ENCODE measurements at places on chromosomes 6 and 20.

GRCh38 chr6:35411066-35411465 lies 41.1 kb upstream of the FANCE start:
- DNase-seq, result no peak

DNA sequence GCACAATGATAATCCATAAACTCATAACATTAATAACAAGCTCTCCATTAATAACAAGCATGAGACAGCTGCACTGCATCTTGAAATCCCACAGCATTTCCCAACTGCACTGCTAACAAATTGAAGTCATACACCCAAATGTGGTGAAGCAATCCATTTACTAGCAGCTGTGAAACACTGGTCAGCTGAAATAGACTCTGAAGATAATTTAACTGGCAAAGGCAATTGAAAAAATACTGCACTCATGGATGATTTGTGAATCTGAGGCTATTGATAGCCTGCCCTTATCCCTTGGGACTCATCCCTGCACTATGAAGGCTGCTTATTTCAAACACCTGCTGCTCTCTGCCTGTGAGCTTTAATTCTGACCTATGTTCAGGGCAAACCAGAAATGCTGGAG lies 49.1 kb upstream of the PLCB1 start:
- DNase-seq, result no peak

DNA sequence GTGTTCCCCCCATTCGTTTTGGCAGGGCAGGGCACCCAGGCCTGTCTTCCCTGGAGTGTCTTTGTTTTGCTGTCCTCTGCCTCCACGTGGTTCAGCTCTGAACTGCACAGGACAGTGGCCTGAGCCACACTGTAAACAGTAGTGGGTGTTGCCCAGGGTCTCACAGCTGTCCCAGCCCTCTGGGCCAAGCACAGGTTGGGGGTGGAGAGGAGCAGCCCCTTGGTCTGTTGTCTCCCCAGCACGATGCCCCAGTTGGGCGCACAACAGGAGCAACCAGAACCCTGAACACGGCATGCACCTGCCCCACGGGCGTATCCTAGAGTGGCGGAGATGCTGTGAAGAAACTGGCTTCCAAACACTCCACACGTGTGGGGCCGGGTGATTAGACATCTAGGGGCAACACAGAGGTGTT lies 14.4 kb downstream of the CCDC167 start:
- peak; percentile 33 for DNase-seq

GRCh38 chr6:157514659-157515496 lies 133.9 kb downstream of the ZDHHC14 start:
- DNase-seq, result peak; percentile 88

DNA sequence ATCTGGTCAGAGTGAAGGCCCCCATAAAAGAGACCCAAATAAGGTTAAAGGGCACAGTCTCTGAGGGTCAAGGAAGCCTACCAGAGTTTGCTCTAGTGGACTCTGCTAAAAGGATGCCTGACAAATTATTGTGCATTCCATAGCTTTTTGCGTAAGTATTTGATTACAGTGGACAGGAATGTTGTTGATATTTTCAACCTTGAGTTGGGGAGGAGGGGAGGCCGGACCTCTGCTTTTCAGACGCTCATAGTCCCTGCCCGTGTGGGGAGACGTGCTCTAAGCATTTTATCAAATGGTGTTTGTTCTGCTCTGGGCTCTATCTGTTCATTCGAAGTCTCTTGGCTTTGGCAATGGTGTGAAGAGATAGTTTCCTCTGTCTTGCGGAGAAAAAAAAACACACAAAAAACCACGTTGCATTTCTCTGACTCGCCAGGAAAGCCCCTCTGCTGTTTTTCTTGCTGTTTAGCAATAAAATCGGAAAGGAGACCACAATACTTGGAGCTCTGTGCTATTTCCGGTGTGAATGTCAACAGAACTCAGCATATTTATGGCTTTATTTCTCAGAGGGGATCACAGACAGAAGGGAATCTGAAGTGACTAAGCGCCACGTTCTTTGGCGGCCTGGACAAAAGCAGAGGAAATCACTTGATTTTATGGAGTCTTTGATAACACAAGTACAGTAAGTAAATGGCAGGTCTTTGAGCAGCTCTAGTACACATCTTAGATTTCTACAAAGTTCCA lies 159.8 kb downstream of the ZFP64 start:
- DNase-seq, result peak; percentile 91

DNA sequence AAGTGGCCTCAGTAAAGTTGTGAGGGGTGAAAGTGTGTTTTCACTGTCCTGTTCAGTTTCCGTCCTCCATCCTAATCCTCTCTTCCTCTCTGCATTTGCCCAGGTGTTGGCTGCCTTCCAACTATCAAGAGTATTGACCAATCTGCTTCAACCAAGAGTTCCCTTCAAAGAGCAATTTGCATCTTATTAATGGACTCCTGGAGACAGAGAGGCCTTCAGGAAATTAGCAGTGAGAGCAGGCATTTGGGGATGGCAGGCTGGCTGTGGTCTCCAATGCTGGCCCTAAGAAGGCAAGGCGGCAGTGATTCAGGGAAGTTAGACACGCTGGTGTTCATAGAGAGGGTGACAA lies 77.2 kb downstream of the GPR6 start:
- no peak for DNase-seq

- DNase-seq, result no peak
Observed at GRCh38 chr6:23435126-23435525, 690.9 kb upstream of the NRSN1 start.

- no peak for DNase-seq
Observed at GRCh38 chr20:23023621-23024177, 11.4 kb upstream of the SSTR4 start.

GRCh38 chr6:163170294-163170883 lies 244.1 kb upstream of the QKI start:
- DNase-seq, result peak; percentile 36

- DNase-seq, result no peak
Observed at GRCh38 chr20:58777657-58778056, 73.0 kb downstream of the GNAS-AS1 start.

DNA sequence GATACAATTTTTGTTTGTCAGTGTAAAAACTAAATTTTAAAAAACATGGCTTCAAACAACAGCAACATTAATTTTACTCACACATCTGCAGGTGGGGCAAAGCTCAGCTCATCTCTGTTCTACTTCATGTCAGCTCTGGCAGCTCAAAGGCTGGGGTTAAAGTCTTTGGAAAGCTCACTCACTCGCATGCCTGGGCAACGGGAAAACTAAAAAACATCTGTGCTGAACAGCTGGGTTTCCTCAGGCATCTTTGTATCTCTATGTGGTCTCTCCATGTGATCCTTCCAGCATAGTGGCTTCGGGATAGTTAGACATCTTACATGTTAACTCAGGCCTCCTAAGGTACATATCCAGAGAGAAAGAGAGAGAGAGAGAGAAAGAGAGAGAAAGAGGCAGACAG lies 499.6 kb downstream of the RFPL4B start:
- DNase-seq, result no peak

DNA sequence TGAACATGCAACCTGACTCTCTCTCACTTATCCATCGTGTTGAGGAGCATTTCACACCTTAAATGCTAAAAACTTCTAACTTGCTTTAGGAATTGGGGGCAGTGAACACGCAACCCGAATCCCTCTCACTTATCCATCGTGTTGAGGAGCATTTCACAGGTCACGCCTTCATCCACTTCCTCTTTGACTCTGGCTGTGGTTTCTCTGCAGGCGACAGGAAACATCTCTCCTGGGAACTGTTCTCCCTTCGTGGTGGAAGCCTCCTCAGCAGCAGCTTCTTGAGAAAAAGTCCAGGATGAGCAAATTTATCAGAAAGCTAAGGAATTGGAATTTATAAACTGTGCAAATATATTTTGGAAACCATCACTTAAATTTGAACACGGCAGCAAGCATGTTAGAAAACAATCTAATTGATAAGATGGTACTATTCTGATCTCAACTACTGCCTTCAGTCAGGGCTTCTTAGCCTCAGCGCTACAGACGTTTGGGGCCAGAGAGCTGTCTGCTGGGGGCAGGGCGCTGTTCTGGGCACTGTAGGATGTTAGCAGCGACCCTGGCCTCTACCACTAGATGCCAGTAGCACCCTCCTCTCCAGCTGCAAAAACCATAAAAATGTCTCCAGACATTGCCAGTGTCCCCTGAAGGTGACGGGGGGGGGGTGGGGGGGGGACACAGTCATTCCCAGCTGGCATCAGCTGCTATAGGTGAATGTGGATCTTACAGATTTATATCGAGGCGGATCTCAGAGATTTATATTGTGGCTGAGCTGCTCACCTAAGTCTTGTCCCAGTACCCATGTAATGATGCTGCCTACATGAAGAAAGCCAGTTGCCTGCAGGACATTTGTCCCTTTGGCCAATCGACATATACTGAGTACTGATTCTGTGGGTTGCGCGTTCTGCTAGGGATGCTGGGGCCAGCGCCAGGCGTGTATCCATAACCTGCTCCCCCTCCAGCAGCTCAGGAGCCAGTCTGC lies 26.2 kb downstream of the CTCFL start:
- peak; percentile 71 for DNase-seq

- no peak for DNase-seq
Observed at GRCh38 chr6:15487262-15487661, 175.6 kb downstream of the DTNBP1 start.

- peak; percentile 99 for DNase-seq
Observed at GRCh38 chr20:41287327-41287726, 30.2 kb downstream of the ZHX3 start.

DNA sequence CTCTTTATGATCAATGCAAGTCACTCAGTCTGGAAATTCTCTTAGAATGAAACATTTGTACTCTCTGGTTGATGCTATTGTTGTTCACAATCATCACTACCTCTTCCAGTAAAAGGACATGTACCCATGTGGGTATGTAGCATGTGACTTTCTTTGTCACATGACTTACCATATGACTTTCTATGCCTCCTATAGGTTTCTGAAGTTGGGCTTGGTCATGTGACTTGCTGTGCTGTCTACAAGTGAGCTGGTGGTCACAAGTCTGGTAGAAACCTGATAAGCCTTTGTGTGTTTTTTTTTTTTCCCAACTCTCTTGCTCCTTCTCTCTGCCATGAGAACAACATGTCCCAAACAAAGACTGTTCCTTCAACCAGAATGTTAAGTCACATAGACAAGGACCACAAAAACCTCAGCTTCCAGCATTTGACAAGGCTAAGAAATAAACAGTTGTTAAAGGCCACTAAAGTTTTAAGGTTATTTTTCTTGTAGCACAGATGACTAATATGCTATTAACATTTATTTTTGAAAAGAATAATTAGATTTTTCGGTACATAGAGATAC lies 379.2 kb upstream of the SLC35B3 start:
- no peak for DNase-seq

- no peak for DNase-seq
Observed at GRCh38 chr20:23230766-23231385, 119.7 kb upstream of the NXT1 start.

DNA sequence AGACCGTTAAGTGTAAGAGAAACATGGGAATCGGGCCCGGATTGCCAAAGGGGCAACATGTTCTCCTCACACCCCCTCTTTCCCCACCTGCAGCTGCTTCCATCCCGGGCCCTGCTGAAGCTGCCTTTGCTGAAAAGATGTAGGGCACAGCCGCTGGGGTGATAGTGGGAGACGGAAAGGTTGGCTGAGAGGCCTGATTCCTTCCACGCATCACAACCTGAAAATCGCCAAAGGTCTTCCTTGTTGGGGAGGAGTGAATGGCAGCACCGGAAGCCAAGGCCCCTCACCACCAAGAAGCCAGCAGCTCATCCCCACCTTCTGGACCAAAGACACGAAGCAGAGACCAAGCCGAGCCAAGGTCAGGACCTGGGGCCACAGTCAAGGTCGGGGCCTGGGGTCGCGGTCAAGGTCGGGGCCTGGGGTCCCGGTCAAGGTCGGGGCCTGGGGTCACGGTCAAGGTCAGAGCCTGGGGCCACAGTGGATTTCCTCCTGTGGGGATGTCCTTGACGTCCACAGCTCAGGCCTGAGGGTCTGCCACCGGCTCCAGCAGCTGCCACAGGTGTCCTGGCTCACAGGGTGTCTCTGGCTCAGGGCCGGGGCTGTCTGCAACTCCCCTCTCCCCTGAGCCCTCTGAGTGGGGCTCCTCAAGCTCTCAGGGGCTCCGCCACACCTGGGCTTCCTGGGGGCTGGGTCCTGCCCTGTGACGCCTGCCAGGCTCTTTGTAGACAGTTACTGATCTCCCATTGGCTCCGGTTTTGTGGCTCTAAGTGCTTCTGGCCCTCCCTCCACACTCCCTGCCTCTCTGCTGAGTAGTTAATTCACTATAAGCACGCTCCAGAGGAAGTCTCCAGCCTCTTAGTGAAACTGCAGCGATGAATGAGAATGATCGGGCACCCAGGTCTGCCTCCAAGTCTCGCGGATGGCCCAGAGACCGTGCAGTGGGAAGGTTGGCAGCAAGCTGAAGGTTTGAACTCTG lies 5.5 kb upstream of the CHRNA4 start:
- DNase-seq, result no peak

GRCh38 chr6:36023996-36024795 lies at the start of gene SLC26A8:
TSS of gene SLC26A8 (minus strand) at chr6:36024641. CDS start at chr6:36019707, 4,934 bp downstream.
- DNase-seq, result no peak

DNA sequence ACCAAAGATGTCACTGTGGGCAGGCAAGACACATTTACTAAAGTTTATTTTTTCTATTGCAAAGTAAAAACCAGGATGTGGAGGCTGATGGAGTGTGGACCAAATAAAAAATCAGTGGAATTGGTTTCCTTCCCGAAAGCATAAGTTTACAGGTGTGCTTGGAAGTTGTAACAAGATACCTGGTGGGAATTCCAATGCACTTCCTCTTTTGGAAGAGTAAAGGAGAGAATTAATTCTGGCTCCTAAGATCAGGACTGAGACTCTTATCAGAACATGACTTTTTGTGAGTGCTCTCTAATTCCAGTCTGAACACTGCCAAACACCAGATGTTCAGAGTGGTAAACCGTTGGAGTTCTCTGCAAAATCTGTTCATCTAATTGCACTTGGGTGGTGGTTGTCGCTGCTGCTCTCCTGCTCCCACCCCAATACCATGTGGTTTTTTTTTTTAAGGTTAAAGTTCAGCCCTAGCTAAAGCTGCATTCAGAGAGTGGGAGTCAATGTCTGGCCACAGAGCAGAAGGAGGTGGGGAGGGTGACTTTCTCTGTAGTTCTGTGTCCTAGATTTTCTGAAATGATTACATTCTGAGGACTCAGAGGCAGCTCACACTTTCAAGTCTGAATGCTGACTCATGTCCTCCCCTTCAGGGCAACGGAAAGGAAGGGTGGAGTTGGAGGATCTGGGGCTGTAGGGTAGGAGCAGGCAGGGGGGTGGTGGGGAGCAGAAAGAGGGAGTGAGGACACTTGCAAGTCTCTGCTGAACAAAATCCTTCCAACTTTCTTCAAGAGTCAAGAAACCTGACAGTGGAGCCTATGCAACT lies 275.8 kb upstream of the PRDM1 start:
- DNase-seq, result peak; percentile 96

GRCh38 chr6:122369536-122369935 lies 29.9 kb upstream of the HSF2 start:
- DNase-seq, result no peak

GRCh38 chr6:11689847-11690246 lies 88.8 kb downstream of the ADTRP start:
- DNase-seq, result no peak

DNA sequence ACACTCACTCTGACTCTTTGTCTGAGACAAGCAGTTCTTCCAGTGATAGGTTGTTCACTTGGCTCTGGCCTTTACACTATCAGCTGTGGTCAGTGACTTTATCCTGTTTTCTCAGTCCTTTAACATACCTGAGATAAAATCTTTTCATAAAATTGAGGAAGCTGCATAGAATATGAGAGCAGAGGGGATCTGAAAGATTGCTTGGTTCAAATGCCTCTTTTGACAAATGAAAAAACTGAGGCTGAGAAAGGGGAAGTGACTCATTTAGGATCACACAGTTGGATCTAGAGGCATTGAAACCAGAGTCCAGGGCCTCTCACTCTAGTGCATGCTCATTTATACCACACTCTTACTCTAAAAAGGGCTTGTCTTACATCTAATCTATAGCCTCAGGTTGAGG lies 277.0 kb upstream of the TBX18 start:
- DNase-seq, result peak; percentile 3
